ENCODE measurements at places on chromosomes 4 and X.

- DNase-seq = no peak
Measured at GRCh38 chr4:148405161-148405893, 36.9 kb downstream of the NR3C2 start.

DNA sequence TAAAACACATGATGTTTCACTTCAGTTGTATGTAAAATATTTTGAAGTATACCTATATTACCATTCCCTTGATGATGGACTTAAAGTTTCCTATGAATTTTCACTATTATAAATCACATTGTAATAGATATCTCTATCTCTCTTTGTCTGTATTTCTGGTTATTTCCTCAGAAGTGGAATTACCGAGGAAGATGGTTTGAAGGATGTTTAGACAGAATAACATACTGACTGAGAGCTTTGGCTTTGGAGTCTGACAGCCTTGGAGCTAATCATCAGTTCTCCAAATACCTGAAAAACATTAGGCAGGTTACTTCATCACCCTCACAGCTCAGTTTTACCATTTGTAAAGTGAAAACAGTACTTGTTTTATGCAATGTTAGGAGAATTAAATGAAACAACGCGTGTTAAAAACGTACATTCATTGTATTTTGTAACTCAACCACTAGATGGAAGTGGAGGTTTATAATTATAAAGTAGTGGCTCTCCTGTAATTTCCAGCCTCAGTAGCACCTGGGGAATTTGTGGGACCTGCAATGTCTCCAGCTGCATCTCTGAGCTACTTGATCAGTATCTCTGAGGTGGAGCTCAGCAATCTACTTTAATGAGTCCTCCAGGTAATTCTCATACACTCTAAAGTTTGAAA, 14.3 kb downstream of the JCHAIN start:
- peak; percentile 11 for DNase-seq

GRCh38 chr4:25847329-25847728, 15.5 kb downstream of the SEL1L3 start:
- no peak for DNase-seq

DNA sequence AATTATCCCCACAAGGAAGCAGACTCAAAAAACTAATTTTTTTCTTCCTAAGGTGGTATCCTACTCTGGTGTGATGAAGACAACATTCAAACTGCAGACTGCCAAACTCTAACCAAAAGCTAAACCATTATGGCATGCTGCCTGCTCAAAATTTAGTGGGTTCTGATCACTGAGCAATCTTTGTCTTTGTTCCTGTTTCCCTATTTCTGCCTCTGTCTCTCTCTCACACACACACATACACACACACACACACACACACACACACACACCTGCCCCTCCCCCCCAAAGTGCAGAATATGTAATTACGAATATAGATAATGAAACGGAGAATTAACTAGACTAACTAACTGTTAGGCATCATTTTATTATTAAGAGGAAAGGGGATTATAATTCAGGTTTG, 1278.6 kb downstream of the PCDH7 start:
- DNase-seq = no peak

DNA sequence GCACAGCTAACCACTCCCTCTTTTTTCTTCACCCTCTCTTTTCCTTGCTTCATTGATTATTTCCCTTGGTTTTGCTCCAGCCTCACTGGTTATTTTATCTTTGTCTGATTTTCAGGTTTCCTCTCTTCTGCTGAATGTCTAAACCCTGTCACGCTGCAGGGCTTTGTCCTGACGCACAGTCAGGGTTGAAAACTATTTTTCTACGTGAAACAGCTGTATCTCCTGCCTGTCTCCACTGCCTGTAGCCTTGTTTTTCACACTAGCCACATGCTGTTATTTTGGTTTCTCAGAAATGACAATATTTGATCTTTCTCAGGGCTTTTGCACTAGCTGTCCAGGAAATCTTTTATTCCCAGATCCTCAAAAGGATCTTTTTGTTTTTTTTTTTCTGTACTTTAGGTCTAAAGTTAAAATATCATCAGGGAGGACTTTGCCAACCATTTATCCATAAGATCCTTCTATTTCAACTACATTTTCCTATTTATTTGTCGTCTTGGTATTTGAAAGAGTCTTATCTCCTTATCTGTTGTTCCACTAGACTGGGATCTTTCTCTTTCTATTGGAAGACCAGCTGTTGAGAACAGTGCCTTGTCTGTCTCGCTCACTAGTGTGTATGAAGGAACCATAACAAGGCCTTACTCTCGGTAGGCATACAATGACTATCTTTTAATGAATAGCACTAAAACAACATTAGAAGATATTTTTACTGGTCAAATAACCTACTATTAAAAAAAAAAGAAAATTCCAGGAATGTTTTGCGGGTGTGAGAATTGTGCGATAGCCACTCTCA, 164.3 kb downstream of the PDHA2 start:
- DNase-seq = no peak

DNA sequence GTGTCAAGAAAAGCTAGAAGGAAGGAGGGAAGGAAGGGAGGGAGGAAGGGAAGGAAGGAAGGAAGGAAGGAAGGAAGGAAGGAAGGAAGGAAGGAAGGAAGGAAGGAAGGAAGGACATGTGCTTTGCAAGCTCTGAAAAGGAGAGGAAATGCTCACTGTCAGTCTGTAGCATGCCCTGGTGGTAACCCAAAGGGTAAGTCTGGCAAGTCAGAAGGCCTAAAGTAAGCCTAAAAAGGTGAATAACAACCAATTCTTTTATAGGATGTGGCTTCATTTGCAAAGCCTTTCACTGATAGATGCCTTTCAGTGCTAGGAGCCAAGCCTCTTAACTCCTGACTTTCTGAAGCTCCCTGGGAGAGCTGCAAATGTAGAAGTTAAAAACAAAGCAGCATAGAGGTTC, 542.6 kb downstream of the CFAP47 start:
- no peak for DNase-seq

GRCh38 chr4:128827296-128827695, 17.8 kb downstream of the JADE1 start:
- DNase-seq = no peak

DNA sequence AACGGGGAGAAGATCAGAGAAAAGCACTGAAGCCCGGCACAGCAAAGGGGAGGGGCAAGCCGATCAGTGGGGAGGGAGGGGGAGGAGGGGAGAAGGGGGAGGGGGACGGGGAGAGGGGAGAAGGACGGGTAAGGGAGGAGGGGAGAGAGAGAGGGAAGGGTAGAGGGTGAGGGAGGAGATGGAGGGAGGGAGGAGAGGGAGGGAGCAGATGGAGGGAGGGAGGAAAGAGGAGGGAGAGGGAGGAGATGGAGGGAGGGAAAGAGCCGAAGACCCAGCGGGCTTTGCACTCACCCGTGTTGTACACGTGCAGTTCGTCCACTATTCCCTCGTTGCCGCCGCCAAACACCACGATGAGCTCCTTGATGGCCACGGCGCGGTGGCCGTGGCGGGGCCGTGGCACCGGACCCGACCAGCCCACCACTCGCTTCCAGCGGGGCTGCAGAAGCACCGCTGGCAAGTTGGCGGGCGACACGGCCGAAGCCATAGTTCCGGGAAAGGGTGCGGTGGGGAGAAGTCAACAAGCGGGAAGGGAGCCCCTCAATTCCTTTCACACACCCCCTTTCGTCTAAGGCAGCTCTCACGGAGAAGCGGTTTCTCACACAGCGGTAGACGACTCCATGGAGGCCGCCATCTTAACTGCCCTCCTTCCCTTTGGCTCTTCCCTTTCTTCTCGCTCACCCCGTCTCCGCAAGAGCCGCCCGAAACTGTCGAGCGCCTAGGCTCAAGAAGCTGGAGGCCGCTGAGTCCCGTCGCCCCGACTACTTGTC, 1.1 kb downstream of the HCFC1 start:
- DNase-seq = peak; percentile 34

DNA sequence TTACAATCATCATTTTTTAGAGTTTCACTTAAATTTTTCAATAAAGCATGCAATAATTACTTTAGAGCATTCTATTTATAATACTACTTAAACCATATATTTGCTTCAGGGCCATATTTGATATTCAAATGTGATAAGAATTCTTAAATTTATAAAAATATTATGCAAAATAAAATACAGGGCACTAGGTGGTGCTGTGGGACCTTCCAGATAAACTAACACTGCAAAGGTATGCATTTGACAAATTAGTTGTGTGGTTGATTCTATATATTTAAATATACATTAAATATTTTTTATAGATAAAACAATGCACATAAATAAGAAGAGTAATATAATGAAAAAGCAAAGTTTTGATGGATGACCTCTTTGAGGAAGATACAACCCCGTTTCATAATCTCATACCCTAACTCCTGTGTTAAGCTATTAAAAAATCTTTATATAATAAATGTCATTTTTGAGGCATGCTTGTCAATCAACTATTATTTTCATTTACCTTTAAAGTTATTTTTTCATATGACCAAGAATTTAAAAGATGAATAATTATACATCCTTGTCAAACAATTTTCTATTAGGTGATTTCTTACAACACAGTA, 128.4 kb downstream of the REELD1 start:
- no peak for DNase-seq

DNA sequence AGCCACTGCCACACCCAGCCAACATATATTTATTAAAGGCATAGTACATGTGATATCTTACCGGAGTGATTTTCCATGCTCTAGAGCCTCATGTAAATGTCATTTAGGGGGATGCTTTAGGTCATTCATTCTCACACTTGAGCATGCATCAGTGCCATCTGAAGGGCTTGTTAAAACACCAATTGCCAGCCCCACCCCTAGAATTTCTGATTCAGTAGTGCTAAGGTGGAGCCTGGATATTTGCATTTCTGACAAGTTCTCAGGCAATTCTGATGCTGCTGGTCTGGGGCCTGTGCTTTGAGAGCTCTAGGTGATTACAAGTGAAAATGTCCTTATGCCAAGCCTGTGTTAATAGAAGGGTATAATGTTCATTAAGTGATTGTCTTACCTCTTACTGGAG, 107.7 kb downstream of the PHEX start:
- no peak for DNase-seq

GRCh38 chrX:39318506-39319343, 517.5 kb downstream of the MID1IP1 start:
- no peak for DNase-seq

GRCh38 chrX:137847376-137847775, 281.4 kb downstream of the ZIC3 start:
- no peak for DNase-seq

GRCh38 chrX:56783450-56783831, 54.4 kb downstream of the NBDY start:
- DNase-seq = no peak

- DNase-seq = no peak
Measured at GRCh38 chr4:143184217-143184502, 557 bp upstream of the USP38 start.

DNA sequence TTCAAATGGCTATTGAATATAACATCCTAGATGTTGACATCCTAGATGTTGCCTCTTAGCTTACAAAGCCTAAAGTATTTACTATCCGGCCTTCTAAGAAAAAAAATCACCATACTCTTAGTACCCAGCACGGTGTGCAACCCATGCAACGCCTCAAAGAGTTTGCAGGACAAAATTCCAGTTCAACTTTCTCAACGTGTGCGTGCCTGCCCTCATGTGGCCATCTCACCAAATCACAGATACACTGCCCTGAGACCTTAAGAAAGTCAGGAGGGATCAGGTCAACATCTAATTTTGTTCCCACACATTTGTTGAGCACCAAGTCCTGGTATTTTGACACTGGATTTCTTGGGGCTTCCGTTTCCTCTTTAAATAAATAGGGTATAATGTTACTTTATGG, 68.3 kb downstream of the CRMP1 start:
- no peak for DNase-seq

DNA sequence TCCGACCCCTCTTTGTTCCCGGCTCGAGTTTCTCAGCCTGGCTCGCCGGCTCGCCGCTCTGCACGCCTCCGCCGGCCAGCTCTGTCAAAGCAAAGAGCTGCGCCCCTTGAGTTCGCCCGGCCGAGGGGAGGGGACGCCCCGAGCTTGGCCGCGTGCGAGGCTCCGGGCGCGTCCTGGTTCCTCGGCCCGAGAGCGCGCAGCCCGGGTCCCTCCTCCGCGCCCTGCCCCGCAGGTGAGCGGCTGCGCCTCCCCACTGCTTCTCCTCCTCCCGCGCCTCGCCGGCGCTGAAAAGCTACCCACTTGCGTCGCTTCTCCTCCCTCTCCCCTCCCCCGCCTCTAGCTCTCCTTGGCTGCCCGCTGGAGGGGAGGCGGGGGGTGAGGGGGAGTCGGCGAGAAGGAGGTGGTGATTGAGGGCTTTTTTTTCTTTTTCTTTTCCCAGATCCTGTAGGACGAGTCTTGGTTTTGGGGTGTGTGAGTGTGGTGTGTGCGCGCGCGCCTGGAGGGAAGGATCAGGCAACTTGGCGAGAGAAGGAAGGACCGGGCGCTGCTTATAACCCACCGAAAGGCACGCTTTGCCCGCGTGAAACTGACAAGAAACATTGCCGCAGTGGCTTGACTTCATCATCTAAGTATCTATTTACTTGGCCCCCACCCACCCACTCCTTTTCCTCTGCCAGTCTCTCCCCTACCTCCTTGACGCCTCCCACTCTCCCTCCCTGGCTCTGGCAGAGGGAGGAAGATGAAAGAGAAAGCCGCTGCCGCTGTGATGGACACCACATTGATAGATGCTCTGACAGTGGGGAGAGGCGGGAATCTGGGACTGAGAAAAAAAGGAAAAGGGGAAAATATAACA, at the start of gene LEF1:
LEF1 (minus strand) TSS at position 262 of the 853 bp plus-strand sequence. CDS start 1,165 bp downstream, outside the sequence.
- no peak for DNase-seq

DNA sequence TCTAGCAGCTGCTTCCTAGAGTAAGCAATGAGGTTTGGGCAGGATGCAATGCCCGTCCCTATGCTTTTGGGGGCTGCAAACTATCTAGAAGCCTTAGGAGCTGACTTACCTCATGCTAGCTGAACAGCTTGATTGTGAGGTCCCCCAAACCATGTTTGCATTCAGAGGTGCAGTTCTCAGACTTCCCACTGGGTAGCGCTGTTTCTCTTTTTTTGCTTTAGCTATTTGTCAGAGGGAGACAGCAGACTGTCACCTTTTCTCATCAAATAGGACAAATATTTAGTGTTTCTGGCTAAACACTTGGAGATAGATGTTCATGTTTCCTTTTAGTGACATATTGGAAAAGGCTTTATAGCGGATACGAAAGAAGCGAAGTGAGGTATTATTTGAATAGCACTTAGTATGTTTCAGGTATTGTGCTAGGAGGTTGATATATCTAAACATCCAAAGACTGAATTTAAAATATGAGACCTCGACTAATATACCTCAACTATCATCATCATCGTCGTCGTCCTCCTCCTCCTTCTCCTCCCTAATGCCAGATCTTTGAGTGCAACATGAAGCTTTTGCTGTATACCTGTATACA, 18.7 kb upstream of the TMEM192 start:
- DNase-seq = peak; percentile 7

GRCh38 chr4:138392751-138393308, 150.7 kb upstream of the SLC7A11 start:
- no peak for DNase-seq

GRCh38 chrX:133776072-133776471, 209.3 kb downstream of the GPC3 start:
- DNase-seq = no peak

DNA sequence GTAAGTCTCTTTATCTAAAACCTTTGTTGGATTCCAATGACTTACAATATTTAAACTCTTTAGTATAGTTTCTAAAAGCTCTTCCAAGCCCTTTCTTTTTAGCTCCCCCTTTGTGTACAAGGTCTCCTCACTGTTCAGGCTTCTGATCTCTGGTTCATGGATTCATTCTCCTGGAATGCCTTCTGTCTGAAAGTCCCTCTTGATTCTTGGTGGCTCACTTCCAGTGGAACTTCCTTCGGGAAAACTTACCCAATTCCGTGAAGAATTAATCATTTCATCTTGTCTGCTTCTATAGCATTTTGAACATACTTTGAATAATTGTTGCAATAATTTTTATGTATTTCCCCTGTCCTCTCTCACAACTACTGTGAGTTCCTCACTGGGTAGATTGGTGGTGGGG, 3.6 kb downstream of the ARHGAP24 start:
- DNase-seq = no peak

Measured in AG09309 (cell line).